Fibroblast of skin of left quadriceps (primary cell): ENCODE measurements at places on chromosomes 12 and 14.

DNA sequence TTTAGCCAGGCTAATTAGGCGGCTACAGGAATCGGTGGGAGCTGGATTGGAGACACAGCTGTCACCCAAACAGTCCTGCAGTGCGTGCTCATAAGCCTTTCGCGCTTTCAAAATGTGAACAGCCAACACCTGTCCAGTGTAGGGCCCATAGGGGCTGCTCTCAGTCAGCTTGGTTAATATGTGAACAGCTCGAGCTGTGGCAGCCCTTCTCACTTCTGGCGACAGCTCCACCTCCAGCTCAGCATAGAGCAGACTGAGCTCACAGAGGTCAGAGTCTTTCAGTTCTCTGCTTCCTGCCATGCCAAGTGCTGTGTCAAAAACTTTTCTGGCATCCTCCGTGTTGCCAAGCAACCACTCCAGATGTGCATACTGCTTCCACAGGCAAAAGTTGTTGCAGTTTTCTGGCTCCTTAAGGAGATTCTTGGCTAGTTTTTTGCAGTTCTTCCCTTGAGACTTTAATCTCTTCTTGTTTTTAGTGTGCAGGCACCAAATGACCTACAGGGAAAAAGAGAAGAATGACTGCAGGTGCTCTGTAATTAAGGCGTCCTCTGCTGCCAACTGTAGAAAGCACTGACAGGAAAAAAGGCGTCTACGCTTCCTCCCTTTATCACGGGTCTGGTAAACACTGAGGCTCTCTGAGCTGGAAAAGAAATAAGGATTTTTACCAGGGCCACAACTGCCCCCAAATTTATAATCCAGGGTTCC is 32.5 kb downstream of the PSMC1 start:
- no peak for DNase-seq

GRCh38 chr14:68143341-68143841 is 323.8 kb downstream of the RAD51B start:
- no peak for DNase-seq

GRCh38 chr12:74449872-74450271 is 87.8 kb upstream of the ATXN7L3B start:
- DNase-seq, result peak; percentile 55

DNA sequence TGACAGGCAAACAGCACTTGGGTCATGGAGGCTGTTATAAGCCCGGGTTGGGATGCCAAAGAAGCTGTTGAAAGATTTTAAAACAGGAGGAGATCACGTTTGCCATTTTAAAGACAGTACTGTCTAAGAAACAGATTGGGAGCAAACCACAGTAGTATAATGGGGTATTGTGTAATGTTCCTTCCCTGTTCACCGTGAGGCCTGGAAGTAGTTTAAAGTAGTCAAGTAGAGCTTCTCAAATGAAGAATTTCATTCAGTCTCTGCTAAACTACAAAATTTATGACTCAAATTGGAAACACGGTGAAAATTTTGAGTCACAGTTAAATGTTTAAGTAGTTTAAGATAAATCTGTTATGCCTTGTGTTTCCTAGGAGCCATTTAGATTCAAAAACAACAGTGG is 35.8 kb downstream of the ATP2A2 start:
- peak; percentile 85 for DNase-seq

DNA sequence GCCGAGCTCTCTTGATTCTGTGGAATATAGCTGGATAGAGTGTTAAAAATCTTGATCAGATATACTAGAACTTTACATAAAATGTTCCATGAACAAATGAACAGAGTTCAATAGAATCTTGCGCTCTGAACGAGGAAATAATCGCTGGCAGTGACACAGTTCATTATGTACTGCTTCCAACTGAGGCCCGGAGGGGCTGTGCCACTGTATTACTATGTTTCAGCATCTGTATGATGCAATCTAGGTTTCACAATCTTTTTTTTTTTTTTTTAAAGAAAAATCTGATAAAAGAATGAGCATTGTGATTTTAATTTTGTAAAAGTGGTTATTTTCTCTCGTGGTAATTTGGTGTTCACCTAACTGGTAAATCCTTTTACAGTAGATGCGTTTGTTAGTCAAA is 77.2 kb downstream of the FERMT2 start:
- peak; percentile 20 for DNase-seq

DNA sequence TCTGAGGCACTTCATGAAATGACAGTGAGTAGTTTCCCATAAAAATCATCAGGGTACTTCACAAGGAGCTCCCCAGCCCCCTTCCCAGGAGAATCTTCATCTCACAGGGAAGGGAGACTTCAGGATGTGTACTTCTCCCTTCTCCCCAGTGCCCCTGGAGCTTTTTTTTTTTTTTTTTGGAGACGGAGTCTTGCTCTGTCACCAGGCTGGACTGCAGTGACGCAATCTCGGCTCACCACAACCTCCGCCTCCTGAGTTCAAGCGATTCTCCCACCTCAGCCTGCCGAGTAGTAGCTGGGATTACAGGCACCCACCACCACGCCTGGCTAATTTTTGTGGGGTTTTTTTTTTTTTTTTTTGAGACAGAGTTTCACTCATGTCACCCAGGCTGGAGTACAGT is 10.4 kb downstream of the ITPK1 start:
- no peak for DNase-seq

- no peak for DNase-seq
Observed at GRCh38 chr14:82951171-82951570, 1417.5 kb upstream of the SEL1L start.

GRCh38 chr14:80585506-80585835 is 356.1 kb downstream of the CEP128 start:
- no peak for DNase-seq

- DNase-seq, result no peak
Observed at GRCh38 chr12:124028555-124028925, 55.5 kb downstream of the ZNF664 start.
